H54 (cell line): ENCODE measurements at places on chromosomes 6 and 20.

GRCh38 chr6:162962093-162962492 lies 234.3 kb downstream of the PACRG start:
- peak; percentile 1 for DNase-seq

GRCh38 chr6:121285041-121285440 lies 49.2 kb downstream of the TBC1D32 start:
- DNase-seq, result no peak

DNA sequence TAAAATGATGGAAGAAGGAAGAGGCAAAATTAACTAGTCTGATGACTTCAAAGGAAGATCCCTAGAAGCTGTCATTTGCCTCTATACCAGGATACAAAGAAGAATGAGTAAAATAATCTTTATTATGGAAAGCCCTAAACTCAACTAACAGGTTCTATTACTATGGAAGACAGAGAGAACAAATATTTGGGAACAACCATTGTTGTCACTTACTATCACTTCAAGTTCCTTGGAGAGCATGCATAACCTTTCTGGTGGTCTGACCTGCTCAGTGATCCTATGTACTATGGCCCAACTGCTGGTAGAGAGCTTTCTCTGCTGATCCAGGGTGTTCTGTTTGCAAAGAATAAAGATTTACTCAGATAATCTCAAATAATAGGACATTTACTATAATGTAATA lies 62.8 kb upstream of the TASP1 start:
- no peak for DNase-seq

DNA sequence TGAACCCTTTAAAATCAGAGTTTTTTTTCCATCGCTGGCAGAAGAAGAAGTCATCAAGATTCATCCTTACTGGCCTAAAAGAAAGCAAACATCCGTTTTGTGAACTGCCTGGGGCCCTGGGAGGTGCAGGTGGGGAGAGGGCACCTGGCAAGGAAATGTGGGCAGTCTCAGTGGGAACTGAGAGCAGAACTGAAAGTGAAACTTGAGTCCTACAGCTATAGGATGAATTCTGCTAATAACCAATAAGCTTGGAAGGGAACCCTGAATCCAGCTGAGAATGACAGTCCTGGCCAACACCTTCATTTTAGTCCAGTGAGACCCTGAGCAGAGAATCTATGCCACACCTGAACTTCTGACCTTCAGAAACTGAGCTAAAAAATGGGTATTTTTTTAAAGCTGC lies 130.1 kb upstream of the ASCC3 start:
- DNase-seq, result no peak

DNA sequence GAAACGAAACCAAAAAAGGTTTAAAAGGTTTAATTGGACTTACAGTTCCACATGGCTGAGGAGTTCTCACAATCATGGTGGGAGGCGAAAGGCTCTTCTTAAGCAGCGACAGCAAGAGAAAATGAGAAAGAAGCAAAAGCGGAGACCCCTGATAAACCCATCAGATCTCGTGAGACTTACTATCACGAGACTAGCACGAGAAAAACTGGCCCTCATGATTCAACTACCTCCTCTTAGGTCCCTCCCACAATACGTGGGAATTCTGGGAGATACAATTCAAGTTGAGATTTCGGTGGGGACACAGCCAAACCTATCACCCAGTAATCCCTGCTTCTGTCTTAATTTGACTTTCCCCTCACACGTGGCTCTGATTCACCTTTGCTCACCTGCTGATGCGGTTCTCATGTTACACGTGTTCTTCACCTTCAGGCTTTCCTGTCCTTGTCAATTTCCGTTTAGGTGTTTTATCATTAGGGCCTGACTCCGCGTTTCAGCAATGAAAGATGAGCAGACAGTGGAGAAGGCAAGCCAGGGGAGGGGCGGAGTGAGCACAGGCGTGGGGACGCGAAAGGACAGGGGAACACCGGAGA lies 57.1 kb downstream of the AGPAT4 start:
- no peak for DNase-seq

- no peak for DNase-seq
Measured at GRCh38 chr6:145809211-145809610, 5.4 kb downstream of the FBXO30 start.

DNA sequence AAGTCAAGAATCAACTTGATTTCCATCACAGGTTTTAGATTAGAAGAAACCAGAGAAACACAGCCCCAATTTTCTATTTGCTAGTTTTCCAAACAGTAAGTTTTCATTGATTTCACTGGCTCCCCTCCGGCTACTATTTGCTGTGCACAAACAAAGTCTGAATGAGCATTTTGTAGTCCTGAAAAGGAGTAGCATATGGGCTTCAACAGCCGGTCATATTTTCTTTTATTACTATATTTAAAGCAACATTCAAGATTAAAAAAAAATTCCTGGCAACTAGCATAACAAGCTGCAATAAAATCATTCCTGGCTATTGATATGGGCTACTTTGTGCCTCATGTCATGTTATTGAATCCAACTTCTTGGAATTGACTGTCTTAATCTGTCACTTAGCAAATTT lies 48.3 kb downstream of the CARMIL1 start:
- DNase-seq, result no peak

DNA sequence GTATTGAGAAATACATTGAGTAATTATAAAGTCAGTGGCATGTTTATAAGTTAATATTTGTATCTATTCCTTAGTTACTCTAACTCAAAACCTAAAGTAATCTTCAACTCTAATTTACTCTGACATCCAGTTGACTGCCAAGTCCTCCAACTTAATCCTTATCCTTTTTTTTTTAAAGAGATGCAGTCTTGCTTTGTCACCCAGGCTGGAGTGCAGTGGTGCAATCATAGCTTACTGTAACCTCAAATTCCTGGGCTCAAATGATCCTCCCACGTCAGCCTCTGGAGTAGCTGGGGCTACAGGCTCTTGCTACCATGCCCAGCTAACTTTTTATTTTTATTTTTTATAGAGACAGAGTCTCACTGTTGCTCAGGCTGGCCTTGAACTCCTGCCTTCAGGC lies 24.4 kb downstream of the PTPN1 start:
- no peak for DNase-seq

GRCh38 chr20:39941245-39941644 lies 747.8 kb downstream of the MAFB start:
- no peak for DNase-seq

DNA sequence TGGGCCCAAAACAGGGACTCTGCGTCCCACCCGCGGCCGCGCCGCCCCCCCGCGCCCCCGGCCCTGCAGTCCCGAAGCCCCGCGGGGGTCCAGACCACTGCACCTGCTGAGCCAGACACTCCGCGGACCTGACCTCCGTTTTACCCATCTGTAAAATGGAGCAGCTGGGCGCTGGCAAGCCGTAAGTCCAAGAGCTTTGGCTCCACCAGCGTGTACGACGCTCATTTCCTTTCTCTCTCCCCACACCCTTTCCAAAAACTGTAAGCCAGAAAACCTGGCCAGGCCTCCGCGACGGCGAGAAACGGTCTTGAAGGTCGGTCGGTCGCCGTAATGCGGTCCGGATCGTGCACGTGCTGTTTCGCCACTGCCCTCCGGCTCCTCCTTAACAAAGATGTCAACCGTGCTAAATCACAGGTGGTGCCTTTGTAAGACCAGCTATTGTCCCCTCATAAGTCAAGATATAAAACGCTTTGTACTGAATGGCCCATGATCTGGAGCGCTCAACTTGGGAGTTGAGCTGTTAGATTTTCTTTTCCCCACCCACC lies 7.8 kb upstream of the NR2E1 start:
- DNase-seq, result no peak

- DNase-seq, result no peak
Measured at GRCh38 chr6:101397199-101397598, 3.7 kb downstream of the GRIK2 start.

DNA sequence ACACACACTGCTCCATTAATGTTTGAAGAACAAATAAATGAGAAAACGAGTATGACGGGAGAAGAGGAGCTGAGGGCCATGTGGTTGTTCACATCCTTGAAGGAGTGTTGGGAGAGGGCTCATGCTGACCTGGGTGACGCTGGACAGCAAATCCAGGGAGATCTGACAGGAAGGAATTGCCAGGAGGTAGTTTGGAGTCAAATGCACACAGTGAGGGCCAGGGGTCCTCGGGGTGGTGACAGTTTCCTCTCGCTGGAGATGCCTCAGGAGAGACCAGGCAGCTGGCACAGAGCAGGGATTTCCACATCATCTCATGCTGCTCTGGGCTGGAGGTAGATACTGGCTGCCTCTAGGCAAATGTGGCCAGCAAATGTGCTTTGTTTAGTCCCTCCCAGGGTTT lies 2.0 kb upstream of the TMEM181 start:
- DNase-seq, result no peak
